Amniotic stem cell (primary cell): ENCODE measurements at places on chromosomes 3 and 15.
A peak's percentile ranks its signal among the peaks of the same experiment; 100 is the strongest.

DNA sequence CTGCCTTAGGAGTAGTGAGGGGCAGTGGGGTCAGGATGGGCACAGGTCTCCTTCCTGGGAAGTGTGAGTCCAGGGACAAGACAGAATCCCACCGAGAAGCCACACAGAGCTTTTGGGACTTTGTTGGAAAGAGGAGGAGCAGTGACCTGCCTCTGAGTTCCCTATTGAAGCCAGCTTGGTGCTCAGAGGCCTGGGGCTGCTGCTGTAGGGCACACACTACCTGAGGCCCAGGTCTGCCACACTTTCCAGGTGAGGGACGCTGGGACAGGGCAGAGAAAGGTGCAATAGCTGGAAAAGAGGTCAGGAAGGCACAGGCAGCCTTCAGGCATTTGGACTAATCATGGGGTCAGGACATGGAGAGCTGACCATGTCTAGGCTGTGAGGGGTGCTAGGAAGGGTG lies 67.7 kb downstream of the SCN5A start:
- no peak for DNase-seq

- DNase-seq: no peak
Observed at GRCh38 chr3:160141485-160142185, 83.6 kb upstream of the C3orf80 start.

GRCh38 chr15:63332367-63333124 lies 49.1 kb downstream of the CA12 start:
- peak; percentile 47 for DNase-seq

DNA sequence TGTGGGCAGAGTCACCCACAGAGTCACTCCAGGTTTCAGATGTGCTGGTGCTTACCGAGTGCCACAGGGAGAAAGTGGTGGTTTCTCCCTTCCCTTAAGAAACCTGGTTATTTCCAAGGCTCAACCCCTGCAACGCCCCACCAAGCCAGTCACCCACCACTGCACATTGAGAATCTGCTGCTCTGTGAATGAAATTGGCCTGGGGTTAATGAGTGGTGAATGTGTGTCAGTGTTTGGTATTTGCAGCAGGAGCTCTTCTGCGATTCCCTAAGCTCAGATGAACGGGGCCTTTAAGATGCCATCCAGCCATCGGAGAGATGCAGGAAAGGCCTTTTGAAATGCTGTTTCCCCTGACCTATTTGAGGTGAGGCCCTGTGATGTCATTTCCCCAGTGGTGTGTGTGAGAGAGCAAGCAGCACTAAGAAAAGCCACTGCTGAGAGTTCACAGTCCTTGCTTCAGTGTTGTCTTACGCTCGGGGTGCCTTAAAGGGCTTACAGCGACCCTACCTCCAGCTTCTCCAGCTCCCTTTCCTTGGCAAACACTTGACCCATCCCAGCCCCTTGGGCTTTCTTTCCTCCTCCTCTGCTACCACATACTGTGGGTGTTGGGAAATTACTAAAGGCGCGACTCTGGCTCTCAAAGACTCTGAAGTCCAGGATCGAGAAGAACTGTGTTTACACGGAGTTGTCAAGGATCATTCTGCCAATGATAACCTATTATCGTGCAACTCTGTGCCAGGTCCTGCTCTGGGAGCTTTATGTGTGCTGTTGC lies 68.9 kb downstream of the SMAD3 start:
- DNase-seq: no peak
